Thoracic aorta (tissue), 2 donors: ENCODE measurements at places on chromosomes 6 and 20. TPM values are rescaled to one million over a fixed set of nuclear protein-coding genes. Genes with fewer than 3 reads are reported as not detected.
A peak's percentile ranks its signal among the peaks of the same experiment; 100 is the strongest.

GRCh38 chr20:33110147-33110825 is 30.8 kb downstream of the BPIFB4 start:
- no peaks in the 10 kb centered on the region for H3K4me1 ChIP-seq
- DNase-seq: no peak
- no peaks in the 10 kb centered on the region for H3K36me3 ChIP-seq
- H3K27ac ChIP-seq: no peak overlapping the region
- no peaks in the 10 kb centered on the region for H3K27me3 ChIP-seq
- no peak overlapping the region for H3K4me3 ChIP-seq

DNA sequence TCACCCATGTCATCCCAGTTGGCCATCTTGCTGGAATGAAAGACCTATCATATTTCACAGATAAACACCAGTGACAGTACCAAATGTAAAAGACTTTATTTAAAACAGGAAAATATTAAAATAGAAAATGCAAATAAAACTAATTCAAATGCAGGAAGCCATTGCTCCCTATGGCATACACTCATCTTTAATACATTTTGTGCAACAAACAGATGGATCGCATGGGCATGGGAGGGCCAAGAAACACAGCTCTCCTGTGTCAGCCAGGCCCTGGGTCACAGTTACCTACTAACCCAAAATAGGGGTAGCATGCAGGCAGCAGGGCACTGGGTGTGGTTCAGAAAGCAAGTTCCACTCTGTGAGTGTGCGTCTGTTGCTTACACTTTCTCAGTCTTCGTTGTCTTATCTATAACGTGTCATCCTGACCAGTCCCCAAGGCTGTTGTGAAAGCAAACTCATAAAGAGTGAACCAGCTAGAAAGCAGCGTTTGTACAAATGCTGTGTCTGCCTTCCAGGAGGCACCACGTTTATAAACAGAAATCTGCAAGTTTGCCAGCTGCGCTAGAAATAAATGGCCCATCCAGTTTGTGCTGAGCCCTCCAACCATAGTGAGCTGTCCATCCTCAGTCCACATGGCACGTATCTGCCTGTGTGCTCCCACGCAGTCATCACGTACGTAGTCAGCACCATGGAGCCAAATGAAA is 180.5 kb downstream of the SYNDIG1 start:
- no peak overlapping the region for H3K4me3 ChIP-seq
- DNase-seq: peak; percentile 14
- no peak overlapping the region for H3K27ac ChIP-seq

GRCh38 chr6:78615430-78615904 is 251.9 kb upstream of the IRAK1BP1 start:
- DNase-seq: no peak
- H3K27me3 ChIP-seq: no peaks in the 10 kb centered on the region
- no peaks in the 10 kb centered on the region for H3K36me3 ChIP-seq
- no peak overlapping the region for H3K4me3 ChIP-seq
- H3K27ac ChIP-seq: peak overlapping the region; percentile 27

DNA sequence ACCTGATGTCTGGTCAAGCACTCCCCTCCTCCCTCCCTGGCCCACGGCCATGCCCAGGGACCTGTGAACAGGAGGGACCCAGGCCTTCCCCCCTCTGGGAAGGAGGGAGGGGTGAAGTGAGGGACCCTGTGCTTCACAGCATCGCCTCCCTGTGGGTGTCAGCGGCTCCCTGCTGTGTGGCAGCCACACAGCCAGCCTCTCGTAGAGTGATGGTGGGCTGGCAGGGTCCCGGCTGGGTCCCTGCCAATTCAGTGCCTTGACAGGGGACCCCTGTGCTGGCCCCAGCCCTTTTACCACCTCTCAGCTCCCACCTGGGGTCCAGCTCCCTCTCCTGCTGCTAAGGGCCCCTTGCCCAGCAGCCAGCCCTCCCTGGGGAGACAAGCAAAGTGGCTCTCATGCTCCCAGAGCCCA is 31.3 kb upstream of the GRM4 start:
- no peak overlapping the region for H3K27ac ChIP-seq
- H3K4me1 ChIP-seq: no peaks in the 10 kb centered on the region
- no peaks in the 10 kb centered on the region for H3K27me3 ChIP-seq
- no peak for DNase-seq

Gene PRL
- not detected for total RNA-seq

DNA sequence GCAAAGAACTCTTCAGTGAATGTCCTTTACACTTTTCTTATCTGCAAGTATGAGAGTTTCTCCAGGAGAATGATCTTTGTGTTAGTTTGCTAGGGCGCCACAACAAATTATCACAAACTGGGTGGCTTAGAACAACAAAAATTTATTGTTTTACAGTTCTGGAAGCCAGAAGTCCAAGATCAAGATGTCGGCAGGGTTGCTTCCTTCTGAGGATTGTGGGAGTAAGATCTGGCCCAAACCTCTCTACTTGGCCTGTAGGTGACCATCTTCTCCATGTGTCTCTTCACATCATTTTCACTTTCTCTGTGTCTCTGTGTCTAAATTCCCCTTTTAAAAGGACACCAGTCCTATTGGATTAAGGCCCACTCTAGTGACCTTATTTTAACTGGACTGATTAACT is 103.0 kb downstream of the ADTRP start:
- no peak for DNase-seq
- no peaks in the 10 kb centered on the region for H3K36me3 ChIP-seq
- no peak overlapping the region for H3K27ac ChIP-seq
- no peaks in the 10 kb centered on the region for H3K27me3 ChIP-seq

DNA sequence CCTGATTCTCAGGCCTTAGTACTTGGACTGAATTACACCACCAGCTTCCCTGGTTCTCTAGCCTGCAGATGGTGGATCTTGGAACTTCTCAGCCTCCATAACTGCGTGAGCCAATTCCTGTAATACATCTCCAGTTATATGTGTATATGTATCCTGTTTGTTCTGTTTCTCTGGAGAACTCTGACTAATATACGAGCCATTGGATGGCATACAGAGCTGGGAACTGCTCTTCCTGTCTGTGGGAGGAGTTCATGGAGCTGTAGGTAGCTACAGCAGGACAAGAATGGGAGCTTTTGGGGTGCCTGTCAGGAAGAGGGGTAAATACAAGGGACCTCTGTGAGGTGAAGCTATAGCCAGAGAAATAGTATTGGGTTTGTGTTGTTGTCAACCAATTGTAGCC is 41.2 kb downstream of the TMEM14A start:
- no peaks in the 10 kb centered on the region for H3K36me3 ChIP-seq
- H3K4me3 ChIP-seq: no peak overlapping the region
- no peaks in the 10 kb centered on the region for H3K27me3 ChIP-seq
- no peak for DNase-seq

Gene E2F1
- total RNA-seq: 0.92 TPM

DNA sequence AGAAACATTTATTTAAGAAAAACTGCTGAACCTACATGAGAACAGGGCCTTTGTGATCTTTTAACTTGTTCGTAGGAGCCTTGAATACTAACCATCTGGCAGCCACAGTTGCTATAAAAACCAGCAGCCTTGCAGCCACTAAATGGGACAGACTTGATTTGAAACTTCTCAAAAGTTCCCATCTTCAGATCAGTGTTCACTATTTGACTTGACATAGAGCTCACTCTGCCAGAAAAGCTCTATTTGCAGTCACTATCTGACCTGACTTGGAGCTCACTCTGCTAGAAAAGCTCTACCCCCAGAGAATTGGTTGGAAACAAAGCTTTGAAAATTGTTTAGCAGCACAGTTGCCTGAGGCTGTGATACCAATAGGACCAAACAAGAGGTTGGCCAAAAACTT is 119.3 kb upstream of the F13A1 start:
- no peaks in the 10 kb centered on the region for H3K27me3 ChIP-seq
- H3K36me3 ChIP-seq: no peaks in the 10 kb centered on the region
- no peak for DNase-seq
- H3K4me1 ChIP-seq: no peaks in the 10 kb centered on the region

GRCh38 chr6:35183935-35184334 is 29.8 kb upstream of the SCUBE3 start:
- H3K4me1 ChIP-seq: peaks cover 66% of the 10 kb centered on the region
- no peaks in the 10 kb centered on the region for H3K36me3 ChIP-seq
- peak overlapping the region; percentile 88 for H3K27ac ChIP-seq
- no peak overlapping the region for H3K4me3 ChIP-seq
- H3K27me3 ChIP-seq: no peaks in the 10 kb centered on the region

Gene SCGN
- total RNA-seq: 1.4 TPM

Gene ERGIC3
- total RNA-seq: 188 TPM

GRCh38 chr6:64064919-64065318 is 429.3 kb downstream of the PHF3 start:
- H3K4me3 ChIP-seq: no peak overlapping the region
- H3K36me3 ChIP-seq: no peaks in the 10 kb centered on the region
- no peaks in the 10 kb centered on the region for H3K27me3 ChIP-seq
- no peak for DNase-seq
- H3K27ac ChIP-seq: no peak overlapping the region
- H3K4me1 ChIP-seq: no peaks in the 10 kb centered on the region

- H3K27me3 ChIP-seq: no peaks in the 10 kb centered on the region
- no peak overlapping the region for H3K4me3 ChIP-seq
- no peaks in the 10 kb centered on the region for H3K36me3 ChIP-seq
Measured at GRCh38 chr6:24486065-24486464, 3.3 kb downstream of the GPLD1 start.

Gene RSPO3
- 2.3 TPM for total RNA-seq

Gene TRERF1
- 5.0 TPM for total RNA-seq

DNA sequence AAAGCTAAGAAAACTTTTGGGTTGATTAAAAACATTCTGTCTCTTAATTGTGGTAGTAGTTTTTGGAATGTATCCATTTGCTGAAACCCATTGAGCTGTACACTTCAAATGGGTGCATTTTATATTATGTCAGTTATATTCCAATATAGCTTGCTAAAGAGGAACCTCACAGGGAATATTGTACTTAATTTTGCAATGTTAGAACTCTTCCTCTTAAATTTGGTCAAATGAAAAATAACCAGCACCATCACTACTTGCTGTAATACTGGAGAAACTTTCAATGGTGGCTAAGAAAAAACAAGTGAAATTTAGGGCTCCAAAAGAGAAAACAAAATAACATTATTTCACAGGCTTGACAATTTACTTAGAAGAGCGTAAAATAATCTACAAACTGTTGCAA is 651.5 kb downstream of the MAFB start:
- H3K4me3 ChIP-seq: no peak overlapping the region
- DNase-seq: no peak
- no peaks in the 10 kb centered on the region for H3K36me3 ChIP-seq
- H3K27ac ChIP-seq: no peak overlapping the region

DNA sequence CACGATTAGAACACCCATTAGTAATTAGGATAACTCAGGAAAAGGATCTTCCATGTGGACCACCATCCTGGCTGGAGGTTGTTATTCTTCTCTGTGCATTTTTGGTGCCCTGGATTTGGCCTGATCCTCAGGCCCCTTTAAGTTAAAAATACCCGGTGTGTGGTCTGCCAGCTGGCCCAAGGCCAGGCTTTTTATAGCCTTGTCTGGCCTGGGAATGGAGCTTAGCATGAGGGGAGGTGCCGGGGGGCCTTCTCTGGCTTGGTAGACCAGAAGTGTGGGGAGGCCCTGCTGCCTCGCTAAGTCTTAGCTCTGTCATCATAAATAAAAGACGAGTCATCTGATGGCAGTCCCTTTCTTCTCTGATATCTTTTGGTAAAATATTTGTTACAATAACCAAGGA is 71.4 kb downstream of the ARID1B start:
- H3K27ac ChIP-seq: peak overlapping the region; percentile 51
- no peaks in the 10 kb centered on the region for H3K36me3 ChIP-seq
- no peak for DNase-seq
- no peaks in the 10 kb centered on the region for H3K27me3 ChIP-seq
- H3K4me1 ChIP-seq: peaks cover 58% of the 10 kb centered on the region

Gene MYCT1
- total RNA-seq: 7.2 TPM

GRCh38 chr20:32962053-32962452 is 42.2 kb downstream of the SUN5 start:
- no peaks in the 10 kb centered on the region for H3K27me3 ChIP-seq
- H3K27ac ChIP-seq: no peak overlapping the region
- H3K4me1 ChIP-seq: no peaks in the 10 kb centered on the region
- no peaks in the 10 kb centered on the region for H3K36me3 ChIP-seq
